Colonic mucosa (tissue), 4 donors: ENCODE measurements at places on chromosomes 5 and 9.

DNA sequence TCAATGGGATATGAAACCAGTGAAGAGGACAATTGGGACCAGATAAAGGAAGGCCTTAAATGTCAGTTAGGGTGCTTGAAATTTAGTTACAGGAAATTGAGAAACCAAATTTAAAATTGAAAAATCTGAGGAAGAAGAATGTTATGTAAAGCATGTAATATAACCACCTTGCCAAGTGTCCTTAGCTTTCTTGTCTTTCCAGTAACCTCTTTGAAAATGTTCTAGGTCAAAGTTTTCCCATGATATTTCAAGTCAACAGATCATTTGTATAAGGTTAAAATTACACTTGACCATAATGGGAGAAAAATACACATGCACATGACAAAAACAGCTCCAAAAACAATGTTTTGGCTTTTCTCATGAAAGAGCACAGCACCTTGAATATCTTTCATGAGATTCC is 21.1 kb downstream of the LOX start:
- no peak for DNase-seq

- DNase-seq: no peak
Measured at GRCh38 chr5:79189439-79190234, 46.3 kb upstream of the JMY start.

- DNase-seq: peak; percentile 48
Measured at GRCh38 chr9:97564291-97565175, 63.1 kb downstream of the TMOD1 start.

DNA sequence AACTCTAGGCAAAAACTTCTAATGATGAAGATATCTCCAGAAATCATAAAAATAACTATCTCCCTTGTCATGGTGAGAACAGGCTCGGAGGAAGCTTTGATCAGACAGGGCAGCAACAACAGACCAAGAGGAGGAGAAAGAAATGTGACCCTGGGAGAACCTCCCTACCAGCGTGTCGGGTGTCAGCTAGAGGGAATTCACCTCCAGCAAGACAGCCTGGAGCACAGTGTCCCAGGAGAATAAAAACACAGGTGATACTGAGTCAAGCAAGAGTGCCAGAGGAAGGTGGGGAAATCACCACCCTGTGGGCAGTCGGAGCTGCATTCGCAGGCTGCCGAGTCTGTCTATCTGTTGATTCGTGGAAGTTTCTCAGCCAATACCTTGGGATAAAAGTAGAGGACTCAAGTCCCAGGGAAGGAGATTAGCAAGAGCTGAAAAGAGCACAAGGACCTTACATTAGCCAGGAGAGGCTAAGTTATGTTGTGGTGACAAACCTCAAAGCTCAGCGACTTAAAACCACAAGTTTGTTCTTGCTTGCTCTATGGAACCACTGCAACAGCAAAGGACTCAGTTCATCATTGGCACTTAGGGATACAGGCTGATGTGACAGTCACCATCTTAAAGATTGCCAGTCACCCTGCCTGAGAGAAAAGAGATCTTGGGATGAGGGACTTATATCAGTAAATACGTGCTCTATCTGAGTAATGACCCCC is 598.3 kb downstream of the CCDC171 start:
- DNase-seq: no peak

DNA sequence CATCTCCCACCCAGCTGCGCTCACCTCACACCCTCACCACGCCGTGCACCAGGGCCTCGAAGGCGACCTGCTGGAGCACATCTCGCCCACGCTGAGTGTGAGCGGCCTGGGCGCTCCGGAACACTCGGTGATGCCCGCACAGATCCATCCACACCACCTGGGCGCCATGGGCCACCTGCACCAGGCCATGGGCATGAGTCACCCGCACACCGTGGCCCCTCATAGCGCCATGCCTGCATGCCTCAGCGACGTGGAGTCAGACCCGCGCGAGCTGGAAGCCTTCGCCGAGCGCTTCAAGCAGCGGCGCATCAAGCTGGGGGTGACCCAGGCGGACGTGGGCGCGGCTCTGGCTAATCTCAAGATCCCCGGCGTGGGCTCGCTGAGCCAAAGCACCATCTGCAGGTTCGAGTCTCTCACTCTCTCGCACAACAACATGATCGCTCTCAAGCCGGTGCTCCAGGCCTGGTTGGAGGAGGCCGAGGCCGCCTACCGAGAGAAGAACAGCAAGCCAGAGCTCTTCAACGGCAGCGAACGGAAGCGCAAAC is 1.1 kb downstream of the POU4F3 start:
- DNase-seq: no peak

DNA sequence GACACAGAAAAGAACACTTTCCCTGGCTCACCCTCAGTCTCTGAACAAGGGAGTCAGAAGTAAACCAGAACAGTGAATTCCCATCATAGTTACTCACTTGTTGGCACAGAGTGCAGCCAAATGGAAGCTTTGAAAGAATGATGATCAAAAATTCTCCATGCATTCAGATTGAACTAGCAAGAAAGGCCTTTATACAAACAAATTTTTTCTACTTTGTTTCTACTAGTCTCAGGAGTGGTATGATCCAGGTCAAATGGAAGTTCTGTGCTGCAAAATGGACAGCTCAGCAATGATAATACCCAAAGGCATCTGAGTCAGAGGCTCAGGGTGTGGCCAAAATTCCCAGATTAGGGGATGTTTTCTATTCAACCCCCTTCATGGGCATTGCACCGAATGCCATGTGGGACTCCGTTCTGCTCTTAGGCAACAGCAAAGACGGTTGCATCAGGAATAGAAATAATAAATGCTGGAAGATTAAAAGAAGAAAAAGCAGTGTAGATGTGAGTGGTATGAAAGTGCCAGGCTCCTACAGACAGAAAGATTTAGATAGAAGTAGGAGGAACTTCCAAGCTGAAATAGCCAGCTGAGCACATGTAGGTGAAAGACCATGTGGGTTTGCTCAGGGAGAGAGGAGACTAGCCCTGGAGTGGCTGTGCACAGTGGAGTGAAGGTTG is 24.0 kb upstream of the ASPN start:
- DNase-seq: no peak

DNA sequence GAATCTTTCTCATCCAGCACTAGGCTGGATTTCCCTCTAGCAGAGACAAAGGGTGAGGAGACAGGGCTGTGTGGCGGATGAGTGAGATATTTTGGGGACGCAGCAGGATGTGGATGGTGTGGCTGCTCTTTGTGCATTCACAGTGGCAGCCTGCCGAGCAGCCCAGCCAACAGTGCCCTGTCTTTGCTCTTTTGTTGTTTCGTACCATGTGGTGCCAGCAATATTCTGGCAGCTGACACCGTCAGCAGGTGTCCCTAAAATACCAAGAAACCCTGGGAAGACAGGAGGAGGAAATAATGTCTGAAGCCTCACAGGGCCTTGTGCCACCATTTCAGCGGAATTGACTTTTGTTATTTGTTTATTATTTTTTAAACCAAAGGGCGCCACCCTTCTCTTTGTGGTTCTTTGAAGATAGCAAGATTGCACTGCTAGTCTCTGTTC is 141.4 kb downstream of the CCDC192 start:
- DNase-seq: peak; percentile 54

- DNase-seq: no peak
Measured at GRCh38 chr5:137207023-137207760, 291.9 kb downstream of the SPOCK1 start.

GRCh38 chr5:2371419-2371710 is 380.1 kb downstream of the IRX2 start:
- DNase-seq: no peak

DNA sequence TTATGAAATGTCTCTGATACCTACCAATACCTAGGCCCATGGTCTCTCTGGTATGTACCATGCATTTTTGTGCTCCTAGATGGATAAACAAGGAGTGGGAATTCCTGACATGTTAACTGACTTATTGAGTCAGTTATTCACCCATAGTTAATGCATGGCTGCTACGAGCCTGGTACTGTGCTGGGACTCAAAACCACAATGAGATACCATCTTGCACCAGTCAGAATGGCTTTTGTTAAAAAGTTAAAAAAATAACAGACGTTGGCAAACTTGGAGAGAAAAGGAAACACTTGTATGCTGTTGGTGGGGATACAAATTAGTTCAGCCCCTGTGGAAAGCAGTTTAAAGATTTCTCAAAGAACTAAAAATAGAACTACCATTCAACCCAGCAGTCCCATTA is 293.8 kb downstream of the OSTF1 start:
- no peak for DNase-seq

- no peak for DNase-seq
Measured at GRCh38 chr9:109242014-109242413, 75.0 kb upstream of the FRRS1L start.

- DNase-seq: no peak
Measured at GRCh38 chr9:77304543-77304942, 127.2 kb downstream of the VPS13A start.

GRCh38 chr5:19928562-19929421 is 59.2 kb downstream of the CDH18 start:
- DNase-seq: no peak

DNA sequence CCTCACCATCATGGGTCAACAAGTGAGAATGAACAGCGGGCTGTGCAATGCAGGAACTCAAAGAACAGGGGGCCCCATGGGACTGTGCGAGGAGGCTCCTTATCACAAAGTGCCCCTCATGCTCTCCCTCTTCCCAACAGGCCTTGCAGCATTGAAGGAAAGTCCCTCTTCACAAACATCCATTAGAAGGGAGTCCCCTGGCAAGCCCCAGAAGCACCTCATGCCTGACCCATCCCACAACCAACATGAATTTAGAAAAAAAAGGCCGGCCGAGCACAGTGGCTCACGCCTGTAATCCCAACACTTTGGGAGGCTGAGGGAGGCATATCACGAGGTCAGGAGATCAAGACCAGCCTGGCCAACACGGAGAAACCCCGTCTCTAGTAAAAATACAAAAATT is 122.6 kb upstream of the FSTL4 start:
- DNase-seq: no peak

DNA sequence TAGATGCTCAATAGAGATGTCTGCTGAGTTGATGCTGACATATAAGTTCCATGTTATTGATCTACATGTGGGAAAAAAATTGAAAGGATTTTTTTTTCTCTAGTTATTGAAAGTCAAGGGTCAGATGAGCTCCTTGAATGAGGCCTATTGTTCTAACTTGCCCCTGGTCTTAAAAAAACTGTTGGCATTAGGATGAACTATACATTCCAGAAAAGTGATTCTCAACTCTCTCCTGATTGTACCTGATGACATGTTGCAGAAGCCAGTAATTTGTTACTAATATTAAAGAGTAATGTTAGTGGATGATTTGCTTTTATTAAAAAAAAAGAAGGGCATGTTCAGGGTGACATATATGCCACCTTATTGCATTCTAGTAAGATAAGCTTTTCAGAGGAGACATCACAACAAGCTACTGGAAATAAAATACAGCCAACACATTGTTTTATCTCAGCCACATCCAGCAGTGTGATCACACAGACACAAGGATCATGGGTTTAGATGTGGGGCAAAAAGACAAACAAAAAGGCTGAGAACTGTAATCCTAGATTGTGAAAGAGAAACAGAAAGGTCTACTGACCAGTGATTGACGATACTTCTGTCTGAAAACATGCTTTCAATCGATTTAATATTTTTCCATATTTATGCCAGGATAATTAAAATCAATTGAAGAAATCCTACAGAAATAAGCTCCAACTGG is 1314.1 kb upstream of the C9orf72 start:
- DNase-seq: no peak

DNA sequence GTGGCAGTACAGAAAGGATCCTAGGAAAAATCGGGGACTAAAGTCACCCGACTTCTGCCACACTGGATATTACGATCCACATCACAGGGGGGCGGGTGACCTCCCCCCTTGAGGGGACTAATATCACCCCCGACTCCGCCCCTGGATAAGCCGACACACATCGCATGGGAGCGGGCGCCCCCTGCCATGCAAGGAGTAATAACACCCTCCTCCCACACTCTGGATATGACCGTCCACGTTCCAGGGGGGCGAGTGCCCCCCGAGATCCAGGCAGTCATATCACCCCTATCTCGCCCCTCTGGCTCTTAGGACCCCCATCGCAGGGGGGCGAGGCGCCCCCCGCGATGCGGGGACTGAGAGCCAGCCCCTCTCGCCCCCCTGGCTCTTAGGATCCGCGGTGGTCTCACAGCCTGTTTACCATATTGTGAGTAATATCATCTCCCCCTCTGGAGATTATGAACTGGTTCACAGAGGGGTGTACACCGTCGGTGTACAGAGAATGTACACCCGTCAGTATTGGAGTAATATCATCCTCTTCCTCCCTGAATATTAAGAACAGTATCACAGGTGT is 423.0 kb downstream of the DIRAS2 start:
- DNase-seq: peak; percentile 52
